ENCODE measurements at places on chromosomes 7 and 10.

- no peak for DNase-seq
Observed at GRCh38 chr10:27658788-27659187, 86.8 kb downstream of the MKX start.

GRCh38 chr10:52252307-52252706 is 61.8 kb upstream of the DKK1 start:
- DNase-seq: no peak

DNA sequence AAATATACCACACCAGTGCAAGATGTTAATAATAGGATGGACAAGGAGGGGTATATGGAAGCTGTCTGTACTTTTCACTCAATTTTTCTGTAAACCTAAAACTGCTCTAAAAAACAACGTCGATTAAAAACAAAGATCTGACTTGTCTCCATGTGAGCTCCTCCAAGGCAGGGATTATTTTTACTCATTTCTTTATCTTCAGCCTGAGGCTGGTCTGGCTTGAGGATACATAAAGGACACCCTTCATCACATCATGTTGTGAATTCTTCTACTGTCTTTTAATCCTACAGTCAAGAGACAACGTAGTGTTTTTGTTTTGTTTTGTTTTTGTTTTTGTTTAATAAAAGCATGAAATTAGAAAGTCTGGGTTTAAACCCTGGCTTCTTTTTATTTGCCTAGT is 486.9 kb downstream of the PLXNA4 start:
- DNase-seq: no peak

DNA sequence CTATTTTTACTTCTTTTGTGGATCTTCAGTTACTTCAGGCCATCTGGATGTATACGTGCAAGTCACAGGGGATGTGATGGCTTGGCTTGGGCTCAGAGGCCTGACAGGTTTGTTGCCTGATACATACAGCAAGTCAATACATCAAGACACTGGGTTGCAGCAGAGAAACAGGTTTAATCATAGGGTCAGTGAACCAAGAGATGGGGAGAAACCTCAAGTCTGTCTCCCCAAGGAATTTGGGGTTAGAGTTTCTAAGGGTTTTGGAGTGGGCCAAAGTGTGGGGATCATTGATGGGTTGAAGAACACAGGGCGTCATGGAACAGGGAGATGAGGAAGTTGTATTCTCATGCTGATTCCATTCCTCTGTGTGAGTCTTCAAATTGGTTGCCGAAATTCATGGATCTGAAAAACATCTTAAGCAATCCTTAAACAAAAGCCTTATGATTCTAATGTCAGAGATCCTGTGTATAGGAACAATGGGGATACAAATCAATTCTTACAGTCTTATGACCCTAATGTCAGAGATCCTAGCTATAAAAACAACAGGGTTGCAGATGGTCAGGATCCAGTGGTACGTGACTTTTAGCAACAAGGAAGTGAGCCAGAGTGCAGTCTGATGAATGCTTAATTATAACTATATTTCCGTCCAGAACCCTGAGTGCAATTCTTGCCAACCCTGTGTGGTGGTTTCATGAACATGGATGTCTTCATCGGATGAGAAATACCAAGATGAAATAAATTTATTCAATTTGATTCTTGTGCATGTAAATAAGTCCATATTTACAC is 18.9 kb downstream of the OTUD1 start:
- no peak for DNase-seq

GRCh38 chr7:70776627-70777101 is 355.3 kb upstream of the GALNT17 start:
- no peak for DNase-seq

GRCh38 chr7:129024125-129024524 is 30.8 kb downstream of the TNPO3 start:
- peak; percentile 7 for DNase-seq

DNA sequence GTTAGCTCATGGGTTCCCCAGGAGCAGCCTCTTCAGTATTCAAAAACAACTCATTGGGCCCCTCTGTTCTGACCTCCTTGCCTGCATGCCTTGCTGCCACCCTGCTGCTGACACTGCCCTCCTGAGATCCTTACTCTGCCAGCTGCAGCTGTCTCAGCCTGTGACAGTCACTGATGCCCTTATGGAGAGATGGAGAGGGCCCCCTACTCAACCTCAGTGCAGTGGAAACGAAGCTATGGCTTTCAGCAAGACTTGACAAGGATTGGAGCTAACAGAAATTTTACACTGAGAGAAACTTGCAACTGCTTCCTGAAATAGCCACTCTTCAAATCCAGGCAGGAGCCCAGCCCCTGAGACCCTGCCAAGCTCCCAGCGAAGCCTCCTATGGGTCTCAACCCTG is 678.3 kb upstream of the C7orf33 start:
- no peak for DNase-seq

DNA sequence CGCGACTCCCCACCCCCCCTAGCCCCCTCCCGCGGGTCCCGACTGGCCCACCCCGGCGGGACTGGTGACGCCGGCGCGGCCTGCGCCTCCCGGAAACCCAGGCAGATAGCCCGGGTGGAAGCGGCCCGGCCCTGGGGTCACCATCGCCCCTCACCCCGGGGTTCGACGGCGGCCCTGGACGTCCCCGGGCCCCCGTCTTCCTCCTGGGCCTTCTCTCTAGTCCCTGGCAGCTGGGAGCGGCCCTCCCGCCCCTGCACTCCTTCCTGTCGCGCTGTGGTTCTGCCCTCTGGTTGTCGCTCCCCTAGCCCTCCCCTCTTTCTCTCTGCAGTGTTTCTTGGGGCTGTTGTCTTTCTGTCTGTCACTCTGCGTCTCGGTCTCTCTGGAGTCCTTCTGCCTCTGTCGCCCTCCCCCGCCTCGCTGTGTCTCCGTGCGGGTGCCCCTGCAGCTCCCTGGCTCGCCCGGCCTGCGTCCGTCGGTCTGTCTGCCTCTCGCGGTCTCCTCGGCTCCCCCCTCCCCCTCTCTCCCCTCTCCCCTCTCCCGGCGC is 90.5 kb upstream of the PAX2 start:
- peak; percentile 71 for DNase-seq

DNA sequence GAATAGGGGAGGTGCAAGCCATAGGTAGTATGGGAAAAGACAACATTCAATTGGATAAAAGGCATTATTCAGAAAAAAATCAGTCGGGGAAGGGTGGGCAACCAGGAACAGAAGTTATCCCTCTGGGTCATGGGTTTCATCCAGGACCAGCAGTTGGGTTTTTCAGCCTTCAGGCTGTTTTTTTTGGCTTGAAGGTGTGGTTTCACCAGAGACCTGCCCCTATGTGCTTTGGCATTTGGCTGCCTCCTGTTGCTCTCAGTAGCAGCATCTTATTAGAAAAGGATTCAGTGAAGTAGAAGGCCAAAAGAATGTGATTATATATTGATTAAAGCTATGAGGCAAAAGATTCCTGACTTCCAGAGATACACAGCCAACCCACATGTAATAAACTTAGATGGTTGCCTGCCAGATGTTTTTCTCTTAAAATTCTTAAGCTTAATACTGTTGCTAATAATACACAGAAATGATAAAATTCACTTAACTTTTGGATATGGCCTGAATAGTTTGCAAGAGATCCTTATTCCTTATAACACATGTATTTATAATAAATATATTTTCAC is 251.7 kb upstream of the CSTF2T start:
- no peak for DNase-seq

DNA sequence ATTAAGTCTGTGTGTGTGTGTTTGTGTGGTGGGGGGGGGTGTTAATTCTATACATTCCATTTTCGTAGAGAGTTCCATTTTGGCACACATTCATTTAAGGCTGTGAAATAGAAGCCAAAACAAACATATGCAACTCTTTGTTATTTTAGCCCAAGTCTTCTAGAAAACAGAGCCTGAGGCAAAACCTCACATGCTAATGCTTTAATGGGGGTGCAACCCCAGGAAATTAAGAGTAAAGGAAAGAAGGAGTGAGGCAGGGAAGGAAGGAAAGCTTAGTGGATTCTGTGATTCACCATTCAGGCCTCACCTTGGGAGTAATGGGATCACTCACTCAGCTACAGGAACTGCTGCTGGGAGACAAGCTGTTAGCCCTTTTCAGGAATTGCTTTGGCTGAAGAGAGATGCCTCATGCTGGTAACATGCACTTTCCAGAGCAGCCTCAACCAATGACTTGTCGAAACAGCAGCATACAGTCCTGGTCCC is 73.0 kb upstream of the CTTNBP2 start:
- peak; percentile 43 for DNase-seq

DNA sequence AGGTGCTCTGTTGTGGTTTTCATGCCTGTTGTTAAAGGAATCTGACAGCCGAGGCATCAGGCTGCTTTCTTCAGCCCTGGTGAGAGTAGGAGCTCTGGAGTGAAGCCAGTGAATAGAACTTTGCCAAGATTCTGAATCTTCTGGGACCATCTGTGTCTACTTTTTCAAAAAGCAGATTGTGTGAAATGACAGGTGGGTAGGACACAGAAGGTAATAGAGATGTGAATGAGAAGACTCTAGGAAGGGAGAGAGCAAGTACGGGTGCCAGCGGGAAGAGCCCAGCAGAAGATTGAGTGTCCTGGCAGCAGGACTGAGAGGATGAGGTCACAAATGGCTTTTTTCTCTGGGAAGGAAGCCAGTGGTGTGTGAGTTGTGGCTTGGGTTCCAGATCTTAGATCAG is 429.2 kb downstream of the SDK1 start:
- DNase-seq: no peak

DNA sequence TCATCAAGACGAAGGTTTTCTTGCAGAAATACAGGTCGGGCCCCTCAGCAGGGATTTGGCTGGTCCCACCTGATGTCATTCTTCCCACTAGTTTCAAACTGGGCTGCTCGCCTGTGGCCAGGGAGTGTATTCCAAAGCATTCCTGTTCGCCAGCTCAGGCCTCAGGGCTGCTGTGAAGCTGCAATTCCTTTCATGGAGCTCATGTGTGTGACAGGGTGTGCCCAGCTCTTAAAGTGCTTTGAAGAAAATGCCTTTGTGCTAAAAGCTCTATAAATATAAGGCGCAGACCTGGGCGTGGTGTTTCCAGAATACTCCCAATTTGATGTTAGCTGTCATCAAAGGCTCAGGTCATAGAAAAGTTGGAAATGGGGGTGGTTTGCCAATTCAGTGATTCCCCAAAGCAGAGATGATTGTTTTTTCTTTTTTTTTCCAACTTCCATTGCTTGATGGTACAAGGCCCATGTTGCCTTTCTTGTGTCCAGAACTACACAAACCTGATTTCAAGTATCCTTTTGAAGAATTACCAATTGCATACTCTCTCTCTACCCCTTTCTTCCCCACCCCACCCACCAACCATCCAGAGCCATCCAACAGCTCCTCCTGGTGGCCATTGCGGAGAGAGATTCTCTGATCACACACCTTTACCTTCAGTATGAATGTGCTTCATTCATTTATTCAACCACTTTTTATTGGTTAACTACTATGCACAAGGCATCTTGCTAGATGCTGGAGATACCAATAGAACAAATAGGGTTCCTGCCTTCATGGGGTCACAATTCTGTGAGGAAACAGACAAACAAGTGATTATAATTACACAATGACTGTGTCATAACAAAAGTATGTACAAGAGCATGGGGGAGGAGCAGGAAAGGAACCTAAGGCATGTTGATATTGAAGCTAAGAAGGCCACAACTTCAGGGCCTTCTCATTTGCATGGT is 297.3 kb upstream of the LYZL1 start:
- DNase-seq: peak; percentile 87

DNA sequence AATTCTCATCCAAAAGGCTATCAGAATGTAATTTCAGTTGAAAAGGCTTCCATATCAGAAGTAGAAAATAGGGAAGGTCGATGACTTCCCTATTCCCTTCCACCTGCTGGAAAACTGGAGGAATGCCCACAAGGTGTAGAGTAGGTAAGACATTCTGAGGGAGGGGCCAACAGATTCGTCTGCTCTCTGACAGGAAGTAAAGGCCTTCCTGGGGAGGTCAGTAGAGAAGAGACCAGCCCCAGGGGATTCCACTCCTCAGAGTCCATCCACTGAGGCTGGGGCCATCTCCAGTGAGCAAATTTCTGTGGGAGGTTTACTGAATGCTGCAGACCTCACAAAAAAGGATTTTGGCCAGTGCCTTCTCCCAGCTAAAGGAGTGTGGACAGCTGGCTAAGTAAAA is 19.5 kb downstream of the NPSR1 start:
- DNase-seq: no peak

DNA sequence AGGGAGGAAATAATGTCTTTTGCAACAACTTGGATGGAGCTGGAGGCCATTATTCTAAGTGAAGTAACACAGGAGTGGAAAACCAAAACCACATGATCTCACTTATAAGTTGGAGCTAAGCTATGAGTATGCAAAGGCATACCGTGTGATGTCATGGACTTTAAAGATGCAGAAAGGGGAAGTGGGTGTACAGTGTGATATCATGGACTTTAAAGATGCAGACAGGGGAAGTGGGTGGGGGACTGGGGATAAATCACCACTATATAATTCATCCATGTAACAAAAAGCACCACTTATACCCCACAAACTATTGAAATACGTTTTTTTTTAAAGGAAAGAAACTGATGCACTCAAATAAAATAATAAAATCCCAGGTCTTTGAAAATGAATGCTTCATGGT is 29.5 kb downstream of the LYZL2 start:
- DNase-seq: no peak

Measured in ELF-1 (cell line).